ENCODE measurements at places on chromosomes 13 and 19. TPM values are rescaled to one million over a fixed set of nuclear protein-coding genes. Genes with fewer than 3 reads are reported as not detected.

GRCh38 chr19:6935618-6936017, 48.2 kb downstream of the ADGRE1 start:
- no peaks in the 10 kb centered on the region for H3K4me1 ChIP-seq
- no peaks in the 10 kb centered on the region for H3K27me3 ChIP-seq
- no peak overlapping the region for H3K4me3 ChIP-seq

GRCh38 chr19:15810335-15810734, 5.1 kb downstream of the OR10H1 start:
- no peaks in the 10 kb centered on the region for H3K36me3 ChIP-seq
- peaks cover 21% of the 10 kb centered on the region for H3K27me3 ChIP-seq
- peaks cover 12% of the 10 kb centered on the region for H3K4me1 ChIP-seq
- DNase-seq = no peak
- no peak overlapping the region for H3K27ac ChIP-seq

The C1QTNF9 gene
- 0.23 TPM for total RNA-seq

DNA sequence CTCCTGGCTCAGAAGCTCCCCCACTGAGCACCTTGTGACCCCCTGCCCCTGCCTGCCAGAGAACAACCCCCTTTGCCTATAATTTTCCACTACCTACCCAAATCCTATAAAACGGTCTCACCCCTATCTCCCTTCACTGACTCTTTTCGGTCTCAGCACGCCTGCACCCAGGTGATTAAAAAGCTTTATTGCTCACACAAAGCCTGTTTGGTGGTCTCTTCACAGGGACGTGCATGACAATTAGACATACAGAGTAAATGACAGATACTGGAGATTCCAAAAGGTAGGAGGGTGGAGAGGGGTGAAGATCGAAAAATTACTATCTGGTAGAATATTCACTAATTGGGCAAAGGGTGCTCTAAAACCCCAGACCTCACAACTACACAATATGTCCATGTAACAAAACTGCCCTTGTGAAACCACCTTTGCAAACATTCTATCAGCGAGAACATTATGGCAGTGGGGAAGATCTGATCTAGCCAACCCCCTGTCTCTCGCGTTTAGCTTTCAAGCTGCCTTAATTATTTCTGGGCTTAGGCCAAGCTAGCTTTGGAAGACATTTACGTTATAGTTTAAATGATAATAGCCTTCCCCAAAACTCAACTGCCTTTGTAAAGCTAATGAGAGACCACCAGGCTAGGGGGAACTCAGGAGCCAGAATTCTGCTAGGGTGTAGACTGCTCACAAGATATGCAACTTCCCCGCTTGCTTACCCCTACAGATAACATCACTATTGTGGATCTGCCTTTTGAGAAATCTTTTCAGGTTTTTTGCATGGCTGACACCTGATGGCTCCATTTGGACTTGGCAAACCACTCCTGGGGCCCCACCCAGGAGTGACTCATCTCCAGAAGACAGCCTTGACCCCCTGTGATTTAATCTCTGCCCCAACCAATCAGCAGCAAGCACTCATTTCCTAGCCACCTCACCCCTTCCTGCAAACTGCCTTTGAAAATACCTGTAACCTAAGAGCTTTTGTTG, 1534.0 kb upstream of the SPRY2 start:
- H3K27me3 ChIP-seq = no peaks in the 10 kb centered on the region
- H3K4me3 ChIP-seq = no peak overlapping the region
- DNase-seq = no peak
- no peaks in the 10 kb centered on the region for H3K36me3 ChIP-seq
- no peak overlapping the region for H3K27ac ChIP-seq
- H3K4me1 ChIP-seq = no peaks in the 10 kb centered on the region

DNA sequence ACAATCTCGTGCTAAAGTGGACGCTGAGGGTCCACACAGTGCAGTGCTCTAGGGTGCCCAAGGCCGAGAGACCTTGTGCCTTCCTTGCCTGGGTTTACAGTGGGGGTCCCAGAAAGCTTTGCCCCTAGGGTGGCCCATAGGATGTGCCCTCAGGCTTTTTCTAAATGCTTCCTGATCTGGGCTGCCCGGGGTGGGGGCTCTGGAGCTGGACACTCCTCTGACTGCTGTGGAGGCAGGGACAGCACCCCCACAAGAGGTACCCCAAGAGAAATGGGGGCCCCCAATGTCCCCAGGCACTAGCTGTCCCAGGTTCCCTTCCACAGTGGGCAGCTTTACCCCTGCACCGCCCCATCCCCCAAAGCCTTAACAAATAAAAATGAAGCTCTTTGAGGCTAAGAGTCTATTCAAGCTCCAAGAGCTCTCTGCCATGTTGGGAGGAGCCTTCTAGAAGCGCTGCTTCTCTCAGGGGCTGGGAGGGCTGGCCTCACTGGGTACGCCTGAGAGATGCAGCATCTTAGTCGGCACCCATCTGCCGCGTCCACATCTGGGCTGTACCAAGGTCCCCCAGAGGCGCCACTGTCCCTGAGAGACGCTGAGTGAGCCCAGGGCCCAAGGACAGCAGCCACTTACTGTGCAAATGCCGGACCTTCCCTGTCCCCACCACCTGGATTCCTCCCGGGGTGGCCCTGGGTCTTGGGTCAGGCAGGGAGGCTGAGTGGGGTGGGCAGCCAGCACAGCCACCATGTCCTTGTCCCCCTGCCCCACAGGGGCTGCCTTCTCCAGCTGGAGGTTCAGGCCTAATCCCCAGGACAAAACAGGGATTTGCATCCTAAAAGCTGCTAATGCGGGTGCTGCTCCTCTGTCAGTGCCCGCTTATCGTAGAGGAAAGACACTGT, 27.4 kb downstream of the CEBPA start:
- H3K27ac ChIP-seq = no peak overlapping the region
- no peak for DNase-seq
- H3K4me1 ChIP-seq = no peaks in the 10 kb centered on the region
- no peaks in the 10 kb centered on the region for H3K36me3 ChIP-seq
- no peak overlapping the region for H3K4me3 ChIP-seq

DNA sequence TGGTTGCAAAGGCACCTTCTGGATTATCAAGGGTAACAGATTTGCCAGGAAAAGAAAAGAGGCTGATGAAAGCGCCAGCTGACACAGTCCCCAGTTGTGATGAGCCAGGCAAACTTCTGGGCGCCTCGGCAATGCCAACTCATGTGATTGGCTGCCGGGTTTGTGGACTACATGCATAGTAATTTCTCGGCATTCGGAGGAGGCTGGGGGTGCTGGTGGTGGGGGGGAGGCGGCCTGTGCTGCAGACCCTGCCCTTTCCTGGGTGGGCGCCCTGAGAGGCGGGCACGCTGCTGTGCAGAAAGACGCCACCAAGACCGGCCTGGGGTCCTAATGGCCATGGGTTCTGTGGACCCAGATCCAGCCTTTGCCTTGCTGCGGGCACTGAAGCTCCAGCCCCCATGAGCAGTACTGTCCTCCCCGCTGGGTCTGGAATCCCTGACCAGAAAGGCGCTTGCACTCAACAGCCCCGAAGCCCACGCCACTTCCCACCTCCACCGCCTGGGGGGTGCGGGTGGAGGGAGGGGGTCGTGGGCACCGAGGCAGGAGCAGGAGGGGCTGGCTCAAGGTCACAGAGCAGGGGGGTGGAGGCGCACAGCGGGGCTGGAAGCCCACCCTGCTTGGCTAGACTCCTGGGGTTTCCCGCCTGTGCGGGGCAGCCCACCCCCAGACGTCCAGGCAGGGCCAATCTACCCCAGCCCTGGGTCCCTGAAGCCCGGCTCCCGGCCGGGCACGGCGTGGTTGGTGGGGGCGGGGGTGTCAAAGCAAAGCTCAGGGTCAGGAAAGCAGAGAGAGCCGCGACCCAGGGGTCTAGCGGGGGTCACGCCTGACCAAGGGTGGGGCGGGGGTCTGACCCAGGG, 1.0 kb downstream of the DIRAS1 start:
- no peak for DNase-seq
- no peak overlapping the region for H3K27ac ChIP-seq
- H3K27me3 ChIP-seq = peaks cover 73% of the 10 kb centered on the region
- peaks cover 16% of the 10 kb centered on the region for H3K4me1 ChIP-seq

The STK11 gene
- 111 TPM for total RNA-seq

The AXL gene
- total RNA-seq = 0.47 TPM

- no peaks in the 10 kb centered on the region for H3K36me3 ChIP-seq
- no peaks in the 10 kb centered on the region for H3K4me1 ChIP-seq
Observed at GRCh38 chr13:89684896-89685295, 1662.6 kb upstream of the MIR17HG start.

- no peak for DNase-seq
- H3K36me3 ChIP-seq = no peaks in the 10 kb centered on the region
- no peaks in the 10 kb centered on the region for H3K27me3 ChIP-seq
Observed at GRCh38 chr13:83634601-83635000, 247.7 kb downstream of the SLITRK1 start.

DNA sequence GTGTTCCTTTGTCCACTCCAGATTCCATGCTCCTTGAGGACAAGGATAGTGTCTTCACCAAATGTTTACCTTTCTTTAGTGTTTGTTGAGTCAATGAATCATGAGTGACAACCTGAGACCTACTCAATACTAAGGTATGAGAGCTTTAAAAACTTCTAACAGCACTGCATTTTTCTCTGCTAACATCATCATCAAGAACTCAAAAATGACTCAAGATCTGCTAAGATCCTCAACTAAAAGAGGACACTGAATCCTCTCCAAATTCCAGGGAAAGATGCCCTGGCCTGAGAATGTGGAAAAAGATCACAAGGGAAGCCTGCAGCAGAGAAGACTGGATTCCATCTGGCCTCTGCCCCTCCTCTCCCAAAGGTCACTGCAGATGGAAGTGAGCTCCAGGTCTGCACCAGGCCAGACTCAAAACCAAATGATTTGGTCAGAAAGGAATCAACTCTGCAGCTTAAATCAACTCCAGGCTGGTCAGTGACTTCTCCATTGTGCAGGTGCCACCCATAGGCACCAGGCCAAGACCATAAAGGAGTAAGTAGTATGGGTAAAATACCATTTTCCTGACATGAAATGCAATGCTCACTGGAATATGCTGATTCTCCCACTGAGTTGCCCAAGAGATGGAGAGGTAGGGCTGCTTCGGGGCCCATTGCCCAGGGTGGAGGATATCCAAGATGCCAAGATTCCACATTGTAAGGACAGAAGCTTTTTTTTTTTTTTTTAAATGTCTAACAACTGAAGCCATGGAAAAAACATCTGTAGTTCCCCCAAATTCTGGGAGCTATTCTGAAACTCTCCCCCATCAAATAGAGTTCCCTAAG, 89.5 kb upstream of the DOCK9 start:
- H3K27ac ChIP-seq = no peak overlapping the region
- no peak overlapping the region for H3K4me3 ChIP-seq
- no peak for DNase-seq
- no peaks in the 10 kb centered on the region for H3K36me3 ChIP-seq
- H3K4me1 ChIP-seq = peaks cover 32% of the 10 kb centered on the region

GRCh38 chr19:51777570-51778462, 16.8 kb downstream of the FPR2 start:
- H3K36me3 ChIP-seq = no peaks in the 10 kb centered on the region
- no peak overlapping the region for H3K4me3 ChIP-seq
- no peak overlapping the region for H3K27ac ChIP-seq
- H3K27me3 ChIP-seq = no peaks in the 10 kb centered on the region
- peak; percentile 17 for DNase-seq
- H3K4me1 ChIP-seq = no peaks in the 10 kb centered on the region

- H3K27ac ChIP-seq = no peak overlapping the region
- H3K4me1 ChIP-seq = peaks cover 29% of the 10 kb centered on the region
- H3K36me3 ChIP-seq = no peaks in the 10 kb centered on the region
- DNase-seq = peak; percentile 47
- H3K27me3 ChIP-seq = no peaks in the 10 kb centered on the region
Observed at GRCh38 chr13:46593398-46593797, 40.4 kb downstream of the LRCH1 start.

The S1PR4 gene
- total RNA-seq = 324 TPM

The MCEMP1 gene
- not detected for total RNA-seq

DNA sequence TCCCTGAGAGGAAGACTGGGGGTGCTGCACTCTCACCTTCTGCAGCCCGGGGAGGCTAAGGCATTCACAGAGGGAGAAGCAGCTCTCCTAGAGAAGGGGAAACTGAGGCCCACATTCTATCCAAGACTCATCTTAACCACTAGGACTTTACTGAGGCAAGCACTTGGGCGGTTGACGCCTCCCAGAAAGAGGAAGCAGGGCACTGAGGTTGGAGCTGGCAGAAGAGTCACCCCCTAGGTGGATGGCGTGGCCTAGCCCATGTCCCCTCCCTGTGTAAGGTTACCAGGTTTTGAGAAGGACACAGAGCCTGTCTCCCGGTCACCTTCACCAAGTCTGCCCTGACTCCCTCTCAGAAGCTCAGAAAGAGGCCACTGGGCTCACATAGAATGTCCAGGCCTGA, 2.7 kb downstream of the S1PR2 start:
- DNase-seq = no peak
- H3K4me3 ChIP-seq = no peak overlapping the region
- no peak overlapping the region for H3K27ac ChIP-seq

DNA sequence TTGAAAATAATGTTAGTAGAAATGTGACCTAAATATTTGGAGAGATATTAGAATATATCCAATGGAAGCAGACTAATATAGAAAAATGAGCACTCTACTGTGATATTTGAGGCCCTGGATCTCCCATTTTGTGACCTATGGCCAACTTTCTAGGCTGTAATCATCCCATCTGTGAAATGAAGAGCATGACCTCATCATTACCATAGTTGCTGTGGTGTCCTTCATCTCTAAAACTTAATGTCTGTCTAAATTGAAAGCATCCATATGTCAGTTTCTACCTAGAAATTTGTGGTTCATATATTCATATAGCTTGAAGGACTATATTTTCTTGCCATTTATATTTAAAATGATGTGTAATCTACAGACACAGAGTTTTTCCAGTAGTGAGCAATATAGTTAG, 41.6 kb downstream of the PAN3 start:
- no peaks in the 10 kb centered on the region for H3K27me3 ChIP-seq
- no peak for DNase-seq
- no peaks in the 10 kb centered on the region for H3K4me1 ChIP-seq

The ZNF331 gene
- total RNA-seq = 48.5 TPM

DNA sequence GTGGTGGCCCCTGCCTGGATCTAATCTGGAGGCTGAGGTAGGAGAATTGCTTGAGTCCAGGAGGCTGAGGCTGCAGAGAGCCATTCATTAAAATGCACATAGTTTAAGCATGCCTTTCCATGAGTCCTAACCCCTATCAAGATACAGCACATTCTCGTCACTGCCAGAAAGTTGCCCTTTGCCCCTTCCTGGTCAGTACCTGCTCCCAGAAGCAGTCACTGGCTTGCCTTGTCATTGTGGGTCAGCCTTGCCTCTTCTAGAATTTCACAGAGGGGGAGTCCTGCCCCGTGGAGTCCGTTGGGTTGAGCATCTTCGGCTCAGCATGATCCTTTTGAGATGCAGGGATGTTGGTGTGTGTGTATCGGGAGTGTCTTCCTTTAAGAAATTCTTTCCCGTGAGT, 10.8 kb downstream of the BICRA start:
- no peak overlapping the region for H3K4me3 ChIP-seq
- DNase-seq = no peak
- no peak overlapping the region for H3K27ac ChIP-seq
- peaks cover 8% of the 10 kb centered on the region for H3K36me3 ChIP-seq
- no peaks in the 10 kb centered on the region for H3K27me3 ChIP-seq
- peaks cover 31% of the 10 kb centered on the region for H3K4me1 ChIP-seq

- no peaks in the 10 kb centered on the region for H3K4me1 ChIP-seq
- H3K36me3 ChIP-seq = no peaks in the 10 kb centered on the region
- H3K27ac ChIP-seq = no peak overlapping the region
- DNase-seq = no peak
Observed at GRCh38 chr13:86813198-86813597, 858.0 kb upstream of the SLITRK5 start.

Measured in T-cell (primary cell).